ENCODE measurements at places on chromosomes 16 and 17.

DNA sequence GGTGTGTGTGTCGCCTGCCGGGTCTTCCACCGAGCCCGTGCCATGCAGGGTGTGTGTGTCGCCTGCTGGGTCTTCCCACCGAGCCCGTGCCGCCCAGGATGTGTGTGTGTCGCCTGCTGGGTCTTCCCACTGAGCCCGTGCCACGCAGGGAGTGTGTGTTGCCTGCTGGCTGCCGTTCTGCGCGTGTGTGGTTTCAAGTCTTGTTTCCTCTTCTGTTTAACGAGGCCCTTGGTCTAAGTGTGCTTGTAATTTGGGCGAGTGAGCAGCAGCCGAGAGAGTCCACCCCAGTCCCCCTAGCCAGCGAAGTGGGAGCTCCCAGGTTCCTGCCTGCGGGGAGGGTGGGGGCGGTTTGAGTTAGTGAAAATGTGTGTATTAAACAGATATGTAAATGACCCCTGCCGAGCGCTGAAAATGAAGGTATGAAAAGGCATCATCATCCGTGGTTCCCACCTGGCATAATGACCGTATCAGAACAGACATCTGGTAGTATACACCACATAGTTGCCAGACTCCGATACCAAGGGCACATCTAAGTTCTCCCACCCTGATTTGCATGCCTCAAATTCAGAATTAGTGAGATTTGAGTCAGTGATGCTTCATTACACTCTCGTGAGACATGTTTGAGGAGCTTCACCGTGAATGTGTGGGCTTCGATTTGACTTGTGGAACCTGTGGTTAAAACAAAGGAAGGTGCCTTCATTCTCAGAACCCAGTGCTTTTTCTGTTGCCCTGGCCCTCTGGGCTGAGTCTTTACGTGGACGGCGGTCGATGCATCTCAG, 114.5 kb upstream of the CHMP6 start:
- peak; percentile 26 for DNase-seq

DNA sequence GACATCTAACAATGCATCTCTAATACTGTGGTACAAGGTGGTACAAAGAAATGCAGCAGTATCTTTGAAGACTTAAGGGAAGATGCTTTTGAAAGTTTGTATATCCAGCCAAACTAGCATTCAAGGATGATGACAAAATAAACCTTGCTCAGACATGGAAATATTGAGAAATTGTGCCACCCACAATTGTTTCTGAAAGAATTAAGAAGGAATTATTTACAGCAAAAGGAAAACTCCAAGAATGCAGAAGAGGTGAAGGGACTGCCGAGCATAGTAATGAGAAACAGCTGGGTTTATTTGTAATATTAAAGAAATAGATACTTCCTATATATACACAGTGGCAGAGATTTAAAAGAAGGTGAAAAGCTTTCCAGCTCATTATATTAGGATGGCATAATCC, 29.5 kb downstream of the PMFBP1 start:
- DNase-seq: no peak

- DNase-seq: no peak
Observed at GRCh38 chr17:57415751-57416207, 159.5 kb downstream of the MSI2 start.

DNA sequence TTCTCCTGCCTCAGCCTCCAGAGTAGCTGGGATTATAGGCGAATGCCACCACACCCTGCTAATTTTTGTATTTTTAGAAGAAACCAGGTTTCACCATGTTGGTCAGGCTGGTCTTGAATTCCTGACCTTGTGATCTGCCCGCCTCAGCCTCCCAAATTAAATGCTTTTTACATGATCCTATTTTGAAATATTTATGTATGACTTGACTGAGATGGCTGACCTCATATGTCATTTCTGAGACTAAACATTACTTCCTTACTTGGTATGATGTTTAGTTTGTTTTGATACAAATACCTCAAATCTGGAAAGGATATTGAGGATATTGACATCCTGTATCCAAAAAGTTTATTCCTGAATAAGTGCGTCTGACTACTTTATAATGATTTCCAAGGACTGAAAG, 11.9 kb downstream of the CALCOCO2 start:
- DNase-seq: no peak

DNA sequence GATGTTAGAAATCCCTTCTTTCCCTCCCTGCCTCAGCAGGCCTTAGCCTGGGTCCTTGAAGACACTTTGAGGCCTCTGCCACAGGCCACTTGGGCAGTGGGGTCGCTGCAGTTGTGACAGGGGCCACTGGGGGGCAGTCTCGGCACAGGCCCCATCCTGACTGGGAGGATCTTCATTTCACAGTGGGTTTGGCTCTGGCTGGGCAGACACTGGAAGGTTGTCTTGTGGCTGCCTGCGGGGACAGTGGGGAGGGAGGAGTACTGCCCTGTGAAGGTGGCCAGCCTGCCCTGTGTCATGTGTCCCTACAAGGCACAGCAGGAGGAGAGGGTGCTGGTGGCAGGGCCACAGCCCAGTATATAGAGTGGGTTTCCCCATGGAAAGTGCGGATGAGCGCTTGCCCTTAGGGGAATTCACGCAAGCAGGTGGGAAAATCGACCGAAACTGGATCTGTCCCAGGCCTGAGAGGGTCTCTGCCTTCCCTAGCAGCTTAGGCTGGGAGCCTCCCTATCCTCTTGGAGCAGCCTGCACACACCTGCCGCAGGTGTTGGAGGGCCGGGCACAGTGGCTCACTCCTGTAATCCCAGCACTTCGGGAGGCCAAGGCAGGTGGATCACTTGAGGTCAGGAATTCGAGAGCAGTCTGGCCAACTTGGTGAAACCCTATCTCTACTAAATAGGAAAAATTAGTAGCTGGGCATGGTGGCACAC, 28.8 kb downstream of the GINS2 start:
- peak; percentile 63 for DNase-seq

DNA sequence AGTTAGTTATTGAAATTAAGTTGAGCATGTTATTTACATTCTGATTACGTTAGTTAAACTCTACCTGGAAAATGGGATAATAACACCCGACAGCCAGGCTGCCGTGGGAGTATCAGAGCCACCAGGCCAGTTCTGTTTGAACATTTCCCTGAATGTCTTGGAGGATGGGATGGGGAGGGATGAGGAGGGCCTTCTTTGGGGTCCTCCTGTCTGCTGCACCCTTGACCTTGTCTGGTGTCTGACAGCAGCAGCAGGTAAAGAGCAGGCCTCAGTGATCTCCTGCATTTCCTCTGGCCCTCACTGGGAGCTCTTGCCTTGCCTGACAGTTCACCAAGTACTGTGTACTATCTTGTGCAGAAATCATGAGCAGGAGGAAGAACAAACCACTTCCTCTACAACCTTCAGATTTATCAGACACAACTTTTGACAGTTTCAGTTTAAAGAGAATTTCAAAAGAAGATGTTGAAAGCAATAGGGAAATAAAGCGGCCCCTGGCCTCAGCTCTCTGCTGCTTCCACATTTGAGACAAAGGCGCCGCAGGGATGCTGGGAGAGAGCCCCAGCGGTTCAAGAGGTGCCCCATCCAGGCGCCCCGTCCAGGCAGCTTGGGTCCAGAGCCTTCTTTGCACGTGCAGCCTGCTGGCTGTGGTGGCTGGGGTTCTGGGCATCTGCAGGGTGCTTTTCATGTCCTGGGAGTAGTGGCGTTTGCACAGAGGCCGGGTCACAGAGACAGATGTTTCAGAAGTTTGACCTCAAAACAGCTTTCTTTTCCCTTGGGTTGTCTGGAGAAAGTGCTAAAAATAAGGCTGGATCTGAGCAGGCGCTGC, 25.3 kb downstream of the CMIP start:
- DNase-seq: peak; percentile 56

DNA sequence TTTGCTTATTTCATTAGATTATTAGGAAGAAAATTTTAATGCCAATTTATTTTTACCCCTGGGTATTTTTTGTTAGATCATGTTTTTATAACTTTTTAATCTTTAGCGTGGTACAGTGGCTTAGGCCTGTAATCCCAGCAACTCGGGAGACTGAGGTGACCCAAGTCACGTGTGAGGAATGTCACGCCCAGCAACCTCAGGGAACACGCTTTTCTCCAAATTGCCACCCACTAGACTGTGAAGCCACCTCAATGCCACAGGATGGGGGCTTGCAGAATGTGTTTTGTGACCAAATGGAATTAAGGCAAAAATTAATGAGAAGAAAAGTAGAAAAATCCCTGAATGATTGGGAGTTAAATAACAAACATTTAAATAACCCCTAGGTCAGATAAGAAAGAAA, 141.8 kb downstream of the LAT start:
- no peak for DNase-seq

DNA sequence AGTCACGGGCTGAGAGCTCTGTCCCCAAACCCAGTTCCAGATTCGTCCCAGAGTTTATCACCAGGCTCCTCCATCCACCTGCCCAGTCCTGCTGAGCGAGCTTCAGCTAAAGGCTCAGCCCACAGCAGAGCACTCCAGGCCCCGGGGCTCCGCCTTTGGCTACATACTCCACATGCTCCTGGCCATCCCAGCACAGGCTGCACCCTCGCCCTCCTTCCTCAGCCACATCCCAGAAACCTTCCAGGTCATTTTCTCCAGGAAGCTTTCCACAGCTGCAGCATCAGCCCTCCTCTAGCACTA, 4.7 kb upstream of the CD2BP2 start:
- DNase-seq: no peak

DNA sequence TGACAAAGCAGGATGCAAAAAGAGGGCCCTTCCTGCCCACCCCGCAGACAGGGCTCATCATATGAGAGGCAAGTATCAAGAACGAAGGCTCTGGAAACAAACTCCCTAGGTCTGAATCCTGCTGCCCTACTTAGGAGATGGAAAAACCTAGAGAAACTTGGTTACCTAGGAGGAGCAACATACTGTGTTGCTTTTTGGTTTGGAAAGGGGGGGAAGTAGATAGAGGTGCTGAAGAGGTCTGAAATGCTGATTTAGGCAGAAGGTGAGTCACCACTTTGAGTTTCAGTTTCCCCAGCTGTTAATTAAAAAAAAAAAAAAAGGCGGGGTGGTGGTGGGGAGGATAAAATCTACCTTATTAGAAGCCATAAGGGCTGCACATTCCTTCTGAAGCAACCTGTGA, 1.5 kb downstream of the N4BP1 start:
- DNase-seq: peak; percentile 73

- DNase-seq: peak; percentile 75
Observed at GRCh38 chr16:2964475-2965336, 631 bp downstream of the KREMEN2 start.

GRCh38 chr17:73742948-73743381, 98.7 kb upstream of the SDK2 start:
- DNase-seq: no peak

- no peak for DNase-seq
Observed at GRCh38 chr16:19599968-19600716, 44.6 kb downstream of the VPS35L start.

DNA sequence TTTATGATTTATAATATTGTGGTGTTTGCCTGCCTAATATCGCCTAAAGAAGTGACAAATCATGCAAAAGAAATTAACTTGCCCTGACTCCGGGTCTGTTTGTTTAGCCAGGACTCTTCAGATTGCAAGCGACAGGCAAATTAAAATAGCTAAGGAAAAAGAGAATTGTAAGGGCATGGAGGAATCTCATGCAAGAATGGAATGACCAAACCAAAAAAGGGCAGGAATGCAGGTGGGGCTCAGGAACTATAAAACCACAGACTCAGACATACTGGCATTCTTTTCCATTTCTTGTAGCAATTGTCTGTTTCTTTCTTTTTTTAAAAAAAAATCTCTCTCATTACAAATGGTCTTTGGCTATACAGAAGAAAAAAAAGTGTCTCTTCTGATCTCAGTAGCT, 188.1 kb upstream of the XYLT1 start:
- no peak for DNase-seq

GRCh38 chr17:1271030-1271423, 783 bp downstream of the BHLHA9 start:
- no peak for DNase-seq

DNA sequence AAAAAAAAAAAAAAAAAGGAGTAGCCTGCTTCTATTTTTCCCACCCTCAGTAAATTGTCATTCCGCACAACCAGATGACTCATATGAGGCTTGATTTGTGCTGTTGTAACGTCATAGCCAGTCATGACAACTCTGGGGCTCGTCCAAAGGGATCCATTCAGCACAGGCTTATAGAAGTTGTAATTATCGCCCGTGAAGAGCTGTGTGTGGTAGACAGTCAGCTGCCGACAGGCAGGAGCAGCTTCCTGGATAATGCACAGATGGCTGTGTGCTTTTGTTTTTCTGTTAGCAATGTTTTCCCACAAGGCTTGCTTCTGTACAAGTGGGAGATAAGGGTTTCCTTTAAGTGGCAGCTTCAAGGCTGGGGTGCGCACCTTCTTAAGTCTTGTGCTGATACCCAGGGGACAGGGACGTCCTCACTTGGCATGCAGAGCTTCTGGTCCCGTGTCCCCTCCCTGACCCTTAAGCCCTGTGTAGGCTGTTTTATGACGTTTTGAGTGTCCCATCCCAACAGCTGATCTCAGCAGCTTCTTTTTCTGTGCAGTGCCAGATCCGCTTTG, 26.0 kb downstream of the SNX29 start:
- DNase-seq: no peak

DNA sequence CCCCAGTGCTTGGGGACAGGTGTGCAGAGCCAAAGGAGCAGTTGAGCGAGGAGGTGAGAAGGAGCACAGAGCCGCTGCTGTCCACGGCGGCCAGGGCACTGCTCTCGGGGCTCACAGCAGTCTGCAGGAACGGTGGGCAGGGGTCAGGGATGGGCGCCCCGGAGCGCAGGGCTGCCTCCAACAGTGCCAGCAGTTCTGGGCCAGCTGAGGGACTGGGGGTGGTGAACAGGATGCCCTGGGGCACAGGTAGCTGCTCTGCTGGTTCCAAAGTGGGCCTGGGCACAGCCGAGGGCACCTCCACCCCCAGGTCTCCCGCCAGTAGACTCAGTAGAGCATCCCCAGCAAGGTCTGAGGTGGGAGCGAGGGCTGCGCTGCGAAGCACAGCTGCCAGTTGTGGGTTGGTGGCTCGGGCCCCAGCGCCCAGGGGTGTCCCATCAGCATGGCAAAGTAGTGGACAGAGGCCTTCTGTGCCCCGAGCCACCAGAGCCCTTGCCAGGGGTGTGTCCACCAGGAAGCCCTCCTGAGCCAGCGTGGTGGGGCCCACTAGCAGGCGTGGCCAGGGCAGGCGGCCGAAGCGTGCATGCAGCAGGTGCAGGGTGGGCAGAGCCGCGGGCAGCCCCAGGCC, 1.9 kb downstream of the GGT6 start:
- no peak for DNase-seq

DNA sequence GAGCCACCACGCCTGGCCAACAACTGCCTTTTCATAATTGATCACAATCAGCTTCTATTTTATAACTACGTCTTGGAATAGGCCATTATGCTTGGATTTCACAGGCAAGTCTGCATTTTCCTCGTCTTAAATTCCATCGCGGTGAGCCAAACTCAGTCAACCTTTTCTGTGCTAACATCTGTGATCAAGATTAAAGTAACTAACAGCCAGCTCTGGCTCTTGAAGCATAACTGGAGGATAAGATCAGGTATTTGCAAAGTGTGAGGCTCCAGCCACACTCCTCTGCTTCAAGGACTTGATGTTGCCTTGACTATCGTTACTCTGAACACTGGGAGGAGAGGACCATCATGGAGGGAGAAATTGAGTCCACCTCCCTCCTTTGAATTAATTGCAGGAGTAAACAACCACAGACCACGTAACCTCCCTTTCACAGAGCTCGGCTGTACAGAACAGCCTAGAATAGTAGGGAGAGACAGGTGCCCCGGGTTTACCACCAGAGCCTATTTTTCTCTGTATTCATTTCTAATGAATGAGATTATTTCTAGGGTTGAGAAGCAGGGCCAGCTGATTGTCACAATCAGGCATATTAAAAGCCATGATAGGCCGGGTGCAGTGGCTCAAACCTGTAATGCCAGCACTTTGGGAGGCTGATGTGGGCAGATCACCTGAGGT, 143.0 kb downstream of the XYLT1 start:
- DNase-seq: no peak

All from CD4-positive, alpha-beta T cell treated with Interleukin-12 subunit alpha and Interleukin-12 subunit beta, for 1 hour (primary cell).